Activated T-cell treated with anti-CD3 and anti-CD28 coated beads for 48 hours (primary cell): ENCODE measurements at places on chromosomes 7 and 10.
A peak's percentile ranks its signal among the peaks of the same experiment; 100 is the strongest.

GRCh38 chr10:29627201-29628132, 7.3 kb downstream of the SVIL start:
- DNase-seq, result no peak

- DNase-seq, result no peak
These were observed 216.6 kb downstream of the KCNMA1 start for GRCh38 chr10:77420947-77421523.

DNA sequence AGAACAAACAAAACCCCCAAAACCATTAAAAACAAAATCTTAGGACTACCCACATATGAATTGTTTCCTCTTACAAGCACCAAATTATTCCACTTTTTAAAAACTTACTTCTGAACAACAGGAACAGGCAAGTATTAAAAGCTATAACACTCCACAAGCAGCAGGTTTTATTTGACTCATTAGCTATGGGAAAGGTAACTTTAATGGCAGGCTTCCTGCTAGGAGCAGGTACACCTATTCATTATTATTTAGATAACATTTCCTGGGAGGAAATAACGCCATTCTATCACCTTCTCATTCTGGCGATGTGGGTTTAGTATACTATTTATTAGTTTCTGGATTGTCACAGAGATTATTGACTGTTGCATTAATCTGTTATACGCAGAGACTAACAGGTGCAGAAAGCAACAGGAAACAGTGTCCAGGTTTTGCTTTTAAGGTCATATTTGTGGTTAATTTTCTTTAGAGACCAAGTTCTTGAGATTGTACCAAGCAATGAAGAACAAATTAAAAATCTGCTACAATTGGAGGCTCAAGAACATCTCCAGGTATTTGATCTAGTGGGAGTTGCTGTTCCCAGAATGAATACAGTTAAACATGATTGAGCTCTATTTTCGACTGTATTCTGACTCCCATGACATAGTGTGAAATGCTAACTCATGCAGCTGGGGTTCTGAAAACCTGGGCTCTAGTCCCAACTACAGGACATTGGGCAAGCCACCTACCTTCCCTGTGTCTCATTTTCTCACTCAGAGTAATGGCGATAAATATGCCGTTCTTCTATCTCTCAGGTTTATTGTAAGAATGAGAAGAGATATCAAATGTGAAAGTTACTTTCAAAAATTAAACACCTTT, 2.0 kb downstream of the CPA2 start:
- no peak for DNase-seq

DNA sequence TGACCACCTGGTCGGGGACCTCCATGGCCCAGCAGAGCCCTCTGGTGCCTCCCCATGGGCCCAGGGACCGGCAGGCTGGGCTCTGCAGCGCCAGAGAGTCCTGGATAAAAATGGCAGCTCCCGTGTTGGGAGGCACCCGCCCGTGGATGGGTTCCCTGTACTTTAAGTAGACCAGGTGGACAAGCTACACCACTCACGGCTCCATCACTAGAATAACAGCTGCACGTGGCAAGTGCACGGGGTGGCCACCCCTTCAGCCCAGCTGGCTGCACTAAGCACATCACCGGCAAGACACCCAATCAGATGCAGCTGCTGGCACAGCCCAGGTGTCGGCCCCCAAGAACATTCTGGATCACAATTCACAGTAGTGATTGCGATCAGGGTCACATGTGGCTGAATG, 69.8 kb downstream of the DIP2C start:
- no peak for DNase-seq

DNA sequence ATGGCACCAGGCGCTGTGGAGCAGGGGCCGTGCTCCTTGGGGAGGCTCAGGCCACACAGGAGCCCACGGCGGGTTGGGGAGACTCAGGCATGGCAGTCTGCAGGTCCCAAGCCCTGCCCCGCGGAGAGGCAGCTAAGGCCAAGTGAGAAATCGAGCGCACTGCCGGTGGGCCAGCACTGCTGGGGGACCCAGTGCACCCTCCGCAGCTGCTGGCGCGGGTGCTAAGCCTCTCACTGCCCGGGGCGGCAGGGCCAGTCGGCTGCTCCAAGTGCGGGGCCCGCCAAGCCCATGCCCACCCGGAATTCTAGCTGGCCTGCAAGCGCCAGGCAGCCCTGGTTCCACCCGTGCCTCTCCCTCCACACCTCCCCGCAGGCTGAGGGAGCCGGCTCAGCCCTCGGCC, 57.1 kb downstream of the COL28A1 start:
- DNase-seq, result no peak

DNA sequence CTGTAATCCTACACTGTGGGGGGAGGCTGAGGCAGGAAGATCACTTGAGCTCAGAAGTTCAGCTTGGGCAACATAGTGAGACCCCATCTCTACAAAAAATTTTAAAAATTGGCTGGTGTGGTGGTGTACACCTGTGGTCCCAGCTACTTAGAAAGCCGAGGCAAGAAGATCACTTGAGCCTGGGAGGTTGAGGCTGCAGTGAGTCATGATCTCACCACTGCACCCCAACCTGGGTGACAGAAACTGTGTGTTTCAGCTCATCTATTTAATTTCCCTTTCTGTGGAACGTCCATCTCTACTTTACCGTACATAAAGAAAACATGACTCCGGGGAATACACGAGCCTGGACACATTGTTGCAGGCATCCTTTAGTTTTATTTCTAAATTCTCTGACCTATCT, 354.6 kb upstream of the PLXDC2 start:
- DNase-seq, result no peak

DNA sequence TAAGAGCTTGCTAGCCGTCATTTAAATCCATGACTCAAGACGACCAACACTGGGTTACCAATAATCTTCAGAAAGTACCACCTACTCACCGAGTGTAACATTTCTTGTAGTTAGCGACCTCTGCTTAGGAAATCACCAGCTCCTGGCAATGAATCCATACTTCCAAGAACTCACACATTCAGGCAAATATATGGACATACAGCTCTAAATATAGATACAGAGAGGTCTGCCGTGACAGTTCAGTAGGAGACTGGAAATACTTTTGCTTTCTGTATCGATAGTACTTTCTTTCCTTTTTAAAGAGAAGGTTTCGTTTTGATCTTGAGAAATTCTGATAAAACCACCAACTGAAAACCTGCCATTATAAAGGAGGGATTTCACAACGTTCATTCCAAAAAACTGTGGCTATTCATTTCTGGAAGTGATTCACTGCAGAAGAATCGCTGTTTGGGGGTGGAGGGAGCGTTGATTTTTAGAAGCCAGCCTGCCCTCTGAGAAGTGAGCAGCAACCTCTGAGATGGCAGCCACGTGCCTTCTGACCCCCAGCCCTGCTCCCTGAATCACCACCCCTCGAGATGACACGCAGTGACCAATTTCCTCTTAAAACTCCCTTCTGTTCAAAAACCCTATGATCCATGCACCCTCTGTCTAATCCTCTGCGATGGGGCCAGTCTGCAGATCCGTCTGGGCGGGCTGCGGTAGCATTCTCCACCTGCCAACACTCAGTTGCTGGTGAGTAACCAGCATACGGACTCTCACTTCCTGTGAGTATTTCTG, 179.0 kb upstream of the KLF14 start:
- peak; percentile 76 for DNase-seq

GRCh38 chr10:103327906-103328305, 23.0 kb downstream of the PCGF6 start:
- no peak for DNase-seq

GRCh38 chr7:66308411-66308810, 103.3 kb downstream of the TPST1 start:
- no peak for DNase-seq

DNA sequence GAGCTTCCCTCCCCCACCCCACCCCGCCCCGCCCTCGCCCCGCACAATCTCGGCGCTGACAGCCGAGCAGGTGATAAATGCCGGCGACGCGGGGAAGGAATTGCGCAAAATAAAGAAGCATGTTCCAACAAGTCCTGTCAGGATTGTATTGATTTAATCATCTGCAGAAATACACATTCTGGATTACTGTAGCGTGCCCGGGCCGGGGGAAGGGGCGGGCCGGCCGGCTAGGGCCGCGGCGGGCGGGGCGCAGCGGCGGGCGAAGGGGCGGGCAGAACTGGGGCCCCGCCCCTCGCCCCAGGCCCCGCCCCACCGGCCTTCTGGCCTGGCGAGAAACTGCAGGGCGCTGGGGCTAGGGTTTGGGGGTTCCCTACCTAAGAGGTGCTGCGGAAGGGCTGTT, 88.9 kb upstream of the PAX2 start:
- DNase-seq, result no peak

- DNase-seq, result no peak
These were observed 69.0 kb upstream of the LRRC17 start for GRCh38 chr7:102843850-102844249.

GRCh38 chr10:30491204-30491915, 57.4 kb downstream of the MAP3K8 start:
- no peak for DNase-seq

GRCh38 chr7:120742372-120742771, 115.6 kb downstream of the TSPAN12 start:
- DNase-seq, result no peak

DNA sequence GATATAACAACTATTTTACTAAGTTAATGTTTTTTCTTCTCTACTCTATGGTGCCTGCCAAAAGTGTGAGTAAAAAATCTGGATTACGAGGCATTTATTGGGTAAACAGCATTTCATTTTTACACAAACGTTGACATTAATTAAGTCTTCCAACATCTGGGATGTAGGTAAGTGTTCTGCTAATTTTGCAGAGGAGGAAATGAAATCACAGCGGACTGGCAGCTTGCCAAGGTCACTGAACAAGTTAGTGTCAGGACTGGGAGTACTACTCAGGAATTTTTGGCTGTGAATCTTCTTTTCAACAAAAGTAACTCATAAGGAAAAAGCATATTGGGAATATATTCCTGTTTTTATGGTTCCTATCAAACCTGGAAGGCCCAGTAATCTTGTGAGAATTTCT, 612.1 kb upstream of the FZD8 start:
- no peak for DNase-seq

GRCh38 chr7:139647085-139647484, 123.6 kb downstream of the CLEC2L start:
- no peak for DNase-seq

DNA sequence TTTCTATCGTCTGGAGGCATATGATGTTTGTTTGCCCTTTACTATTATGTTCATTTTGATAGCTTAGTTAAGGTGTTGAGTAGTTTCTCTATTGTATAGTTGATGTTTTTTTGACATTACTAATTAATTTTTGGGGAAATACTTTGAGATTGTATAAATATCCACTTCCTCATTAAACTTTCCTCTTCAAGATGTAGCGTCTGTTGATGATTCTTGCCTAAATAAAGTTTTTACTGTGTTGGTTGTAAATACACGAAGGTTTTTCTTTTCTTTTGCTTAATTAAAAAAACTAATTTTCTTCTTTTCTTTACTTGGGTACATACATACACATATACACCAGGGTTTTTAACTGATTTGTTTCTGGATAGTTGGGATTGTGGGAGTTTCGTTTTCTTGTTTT, 8.5 kb downstream of the KMT2E start:
- no peak for DNase-seq

DNA sequence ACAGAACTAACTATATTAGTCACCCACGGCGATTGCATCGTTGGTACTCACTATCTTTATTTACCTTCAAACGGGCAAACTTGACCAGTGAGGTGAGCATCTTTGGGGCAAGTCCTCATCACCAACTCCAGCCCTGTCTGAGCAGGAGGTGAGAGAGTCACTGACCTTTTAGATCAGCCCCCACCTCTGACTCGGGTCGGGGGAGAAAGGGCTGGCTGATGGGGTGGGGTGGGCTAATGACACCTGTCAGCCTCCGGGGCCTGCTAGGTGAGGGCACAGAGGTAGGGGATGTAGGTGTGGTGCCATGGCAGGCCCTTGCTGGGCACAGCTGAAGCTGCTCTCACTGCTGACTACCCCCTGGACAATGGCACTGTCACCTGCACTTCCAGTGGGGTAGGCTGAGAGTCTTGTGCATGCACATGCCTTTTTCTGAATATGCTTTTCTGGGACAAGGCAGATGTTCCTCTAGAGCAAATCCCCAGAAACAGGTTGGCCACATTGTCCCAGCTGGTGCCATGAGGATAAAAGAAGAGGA, 359.5 kb upstream of the MKI67 start:
- no peak for DNase-seq

GRCh38 chr10:67788028-67788886, 49.7 kb downstream of the DNAJC12 start:
- DNase-seq, result peak; percentile 73

GRCh38 chr10:31166606-31167005, 134.9 kb upstream of the ZNF438 start:
- no peak for DNase-seq

DNA sequence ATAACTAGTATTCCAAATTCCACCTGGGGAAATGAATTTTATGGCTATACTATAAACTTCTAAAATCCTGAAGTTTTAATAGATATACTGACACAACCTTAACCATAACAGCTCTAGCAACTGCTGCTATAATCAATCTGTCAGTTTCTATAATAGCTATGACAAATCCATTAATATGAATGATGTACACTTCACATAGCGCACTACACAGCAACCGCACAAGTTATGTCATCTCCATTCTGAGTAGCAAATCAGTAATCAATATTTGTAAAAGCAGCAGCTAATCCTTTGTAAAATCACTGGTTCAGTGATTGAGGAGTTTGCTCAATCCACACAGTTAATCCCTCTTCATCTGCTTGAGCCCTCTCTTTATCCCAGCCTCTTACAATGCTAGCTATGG, 105.3 kb downstream of the SKAP2 start:
- no peak for DNase-seq

DNA sequence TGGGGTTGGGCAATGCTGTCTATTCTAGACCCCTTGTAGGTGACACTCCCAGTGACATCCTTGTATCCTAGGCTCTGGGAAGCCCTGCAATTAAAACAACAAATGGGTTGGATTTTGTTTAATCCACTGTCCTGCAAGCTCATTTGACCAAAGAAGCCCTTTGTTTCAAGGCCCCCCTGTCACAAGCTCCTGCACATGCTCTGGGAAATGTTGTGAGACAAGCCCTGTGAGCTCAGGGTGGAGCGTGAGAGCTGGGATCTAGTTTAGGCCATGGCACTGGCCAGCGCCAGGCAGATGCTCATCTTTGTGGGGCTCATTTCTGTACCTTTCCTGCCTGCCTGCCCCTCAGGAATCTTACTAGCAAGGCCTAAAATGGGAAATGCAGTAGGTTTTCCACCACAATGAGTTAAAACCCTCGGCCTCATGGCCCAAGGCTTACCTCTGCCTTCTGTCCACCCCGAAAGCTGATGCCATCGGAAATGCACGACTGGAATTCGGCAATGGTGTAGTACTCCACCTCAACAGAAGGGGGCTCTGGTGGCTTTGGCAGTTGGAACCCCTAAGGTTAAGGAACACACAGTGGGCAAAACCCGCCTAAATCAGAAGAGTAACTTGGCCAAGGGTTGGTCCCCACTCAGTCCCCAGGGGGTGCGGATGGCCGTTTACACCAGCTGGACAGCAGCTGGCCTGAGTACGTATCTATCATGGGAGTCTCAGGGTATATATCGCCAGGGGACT, 112.0 kb downstream of the NEURL1 start:
- DNase-seq, result peak; percentile 29

GRCh38 chr7:13352677-13353076, 636.8 kb downstream of the ETV1 start:
- DNase-seq, result no peak

- DNase-seq, result no peak
These were observed 83.2 kb downstream of the FOXL3 start for GRCh38 chr7:372932-373791.

- DNase-seq, result no peak
These were observed 31.7 kb downstream of the ASB4 start for GRCh38 chr7:95517458-95517857.
